ENCODE measurements at places on chromosomes 16 and 17.

DNA sequence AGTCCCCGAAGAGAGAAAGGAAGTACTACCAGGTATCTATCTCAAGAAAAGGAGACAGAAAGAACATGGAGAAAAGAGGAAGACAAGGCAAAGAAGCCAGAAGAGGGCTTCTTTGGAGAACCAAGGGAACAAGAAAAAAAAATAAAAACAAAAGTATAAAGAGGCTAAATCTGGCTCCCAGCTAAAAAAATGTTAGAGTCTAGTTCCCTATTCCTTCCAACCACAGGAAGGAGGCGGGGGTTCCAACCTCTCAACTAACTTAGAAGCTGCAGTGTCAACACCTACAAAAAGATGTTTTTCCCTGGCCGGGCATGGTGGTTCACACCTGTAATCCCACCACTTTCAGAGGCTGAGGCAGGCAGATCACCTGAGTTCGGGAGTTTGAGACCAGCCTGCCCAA lies 13.4 kb downstream of the UTP6 start:
- DNase-seq: no peak

- no peak for DNase-seq
Observed at GRCh38 chr16:88279998-88280397, 102.8 kb upstream of the ZNF469 start.

DNA sequence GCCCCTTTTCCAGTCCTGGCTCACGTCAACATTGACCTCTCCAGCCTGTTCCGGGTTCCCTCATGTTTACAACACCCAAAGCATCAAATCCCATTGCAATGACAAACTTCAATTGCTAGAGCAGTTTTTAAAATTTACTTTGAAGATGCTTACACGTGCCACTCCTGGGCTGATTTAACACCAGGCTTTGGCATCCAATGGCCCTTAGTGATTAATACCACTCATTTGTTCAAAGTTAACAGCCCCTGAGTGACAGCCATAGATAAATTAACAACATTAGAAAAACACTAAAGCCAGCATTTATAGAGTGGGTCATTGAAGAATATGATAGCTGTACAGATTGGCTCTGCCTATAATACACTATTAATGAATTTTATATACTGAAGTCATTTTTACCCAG lies 135.1 kb downstream of the PMP22 start:
- no peak for DNase-seq

- DNase-seq: no peak
Observed at GRCh38 chr17:54839447-54839846, 61.2 kb upstream of the TOM1L1 start.

- peak; percentile 6 for DNase-seq
Observed at GRCh38 chr17:181245-182049, at the start of gene DOC2B. Gene DOC2B, minus strand, starts transcription at chr17:181650. Its CDS starts 171 bp downstream, at chr17:181479.

DNA sequence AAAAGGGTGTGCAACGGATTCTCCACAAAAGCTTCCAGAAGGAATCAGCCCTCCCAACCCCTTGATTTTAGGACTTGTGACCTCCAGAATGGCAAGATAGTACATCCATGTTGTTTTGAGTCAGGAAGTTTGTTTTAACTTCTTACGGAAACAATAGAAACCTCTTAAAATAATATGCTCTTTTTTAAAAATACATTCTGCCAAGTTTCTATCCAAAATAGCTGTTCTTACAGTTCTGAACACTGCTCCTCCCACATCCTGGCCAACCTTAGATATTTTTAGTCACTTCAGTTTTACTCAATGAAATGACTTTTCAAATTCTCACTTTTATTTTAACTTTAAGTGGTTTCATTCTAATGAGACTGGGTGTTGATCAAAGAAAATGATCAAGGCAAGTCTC lies 156.4 kb downstream of the ZNF18 start:
- DNase-seq: no peak

- no peak for DNase-seq
Observed at GRCh38 chr17:43834106-43834505, 1.2 kb upstream of the MPP3 start.

DNA sequence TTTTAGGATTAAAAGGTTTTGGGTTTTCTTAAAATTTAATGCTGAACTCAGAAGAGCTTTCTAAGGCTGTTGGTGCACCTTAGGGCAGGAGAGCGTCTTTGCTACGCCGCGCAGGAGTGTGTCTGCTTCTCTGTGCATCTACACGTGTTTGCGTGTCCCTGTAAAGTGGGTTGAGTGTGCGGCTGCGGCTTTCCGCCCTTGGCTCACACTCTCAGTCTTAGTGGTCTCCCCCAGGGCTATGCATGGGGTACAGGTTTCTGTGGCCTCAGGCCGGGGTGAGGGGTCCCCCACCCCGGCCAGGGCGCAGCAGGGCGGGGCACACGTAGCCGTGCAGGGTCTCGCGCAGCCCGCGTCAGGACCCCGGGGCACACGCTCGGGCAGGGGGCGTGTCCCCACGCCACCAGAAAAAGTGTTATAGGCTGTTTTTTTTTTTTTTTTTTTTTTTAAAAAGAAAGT lies 727 bp upstream of the TENT4B start:
- peak; percentile 75 for DNase-seq

DNA sequence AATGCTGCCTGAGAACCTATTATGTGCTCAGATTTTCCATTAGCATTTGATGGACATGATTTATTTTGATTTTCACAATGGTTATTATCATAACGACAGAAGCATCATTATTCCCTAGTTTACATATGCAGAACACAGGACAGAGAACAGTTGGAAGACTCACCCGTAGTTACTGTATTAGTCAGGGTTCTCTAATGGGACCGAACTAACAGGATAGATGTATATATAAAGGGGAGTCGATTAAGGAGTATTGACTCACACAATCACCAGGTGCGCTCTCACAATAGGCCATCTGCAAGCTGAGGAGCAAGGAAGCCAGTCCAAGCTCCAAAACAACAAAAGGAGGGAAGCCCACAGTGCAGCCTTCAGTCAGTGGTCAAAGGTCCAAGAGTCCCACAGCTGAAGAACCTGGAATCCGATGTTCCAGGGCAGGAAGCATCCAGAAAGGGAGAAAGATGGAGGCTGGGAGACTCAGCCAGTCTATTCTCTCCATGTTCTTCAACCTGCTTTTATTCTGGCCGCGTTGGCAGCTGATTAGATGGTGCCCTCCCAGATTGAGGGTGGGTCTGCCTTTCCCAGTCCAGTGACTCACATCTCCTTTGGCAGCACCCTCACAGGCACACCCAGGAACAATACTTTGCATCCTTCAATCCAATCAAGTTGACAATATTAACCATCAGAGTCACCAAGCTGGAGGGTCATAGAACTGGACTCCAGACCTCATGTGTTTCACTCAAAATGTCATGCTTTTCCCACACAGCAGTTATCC lies 92.7 kb upstream of the XYLT1 start:
- DNase-seq: no peak

GRCh38 chr16:10078541-10078949 lies 103.7 kb downstream of the GRIN2A start:
- no peak for DNase-seq

GRCh38 chr16:84888450-84888849 lies 68.7 kb downstream of the CRISPLD2 start:
- no peak for DNase-seq

GRCh38 chr17:47204722-47205418 lies 4.3 kb upstream of the MYL4 start:
- DNase-seq: peak; percentile 51
